ENCODE measurements at places on chromosomes 4 and X. TPM values are rescaled to one million over a fixed set of nuclear protein-coding genes. Genes with fewer than 3 reads are reported as not detected.

DNA sequence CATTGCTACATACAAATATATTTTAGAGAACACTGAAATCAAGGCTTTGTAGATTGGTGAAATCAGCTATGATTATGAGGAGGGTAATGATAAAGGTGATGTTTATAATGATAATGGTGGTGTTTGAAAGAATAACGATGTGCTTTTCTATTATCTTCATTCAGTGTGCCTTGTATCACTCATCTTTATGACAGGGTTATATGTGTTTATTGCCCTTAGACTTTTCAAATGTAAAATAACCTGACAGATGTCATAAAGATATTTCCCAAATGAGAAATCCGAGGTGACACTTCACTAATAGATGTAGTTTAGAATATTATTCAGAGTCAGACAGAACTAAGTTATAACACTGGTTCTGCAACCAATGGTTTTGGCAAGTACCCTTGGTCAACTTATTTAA lies 323.0 kb upstream of the SPANXN4 start:
- DNase-seq = no peak

GRCh38 chrX:50827996-50828395 lies 14.0 kb upstream of the SHROOM4 start:
- DNase-seq = no peak

DNA sequence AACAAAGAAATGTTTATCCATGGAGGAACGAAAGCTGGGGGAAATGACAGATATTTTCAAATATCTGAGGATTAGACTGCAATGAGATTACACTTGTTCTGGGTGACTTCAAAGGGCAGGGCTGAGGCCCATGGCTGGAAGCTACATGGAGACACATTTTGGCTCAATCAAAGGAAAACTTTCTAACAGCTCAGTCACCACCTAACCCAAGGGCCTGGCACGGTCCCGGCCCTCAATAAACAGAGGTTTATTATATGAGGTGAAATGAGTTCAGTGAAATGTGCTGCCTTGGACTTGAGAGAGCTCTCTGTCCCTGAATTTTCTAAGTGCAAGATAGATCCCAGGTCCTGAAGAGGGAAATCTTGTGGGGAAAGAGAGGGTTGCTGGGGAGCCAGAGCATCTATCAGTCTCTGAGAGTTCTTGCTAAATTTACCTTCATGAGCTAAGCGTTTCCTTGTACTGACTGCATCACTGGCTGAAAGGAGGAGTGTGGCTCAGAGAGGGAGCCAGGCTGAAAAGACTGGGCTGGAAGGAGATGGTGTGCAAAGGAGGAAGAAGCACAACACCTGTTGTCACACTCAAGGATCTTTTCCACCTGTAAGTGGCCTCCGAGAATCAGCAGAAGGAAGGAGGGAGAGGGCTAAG lies 2.0 kb upstream of the RIPPLY1 start:
- no peak for DNase-seq

GRCh38 chrX:130560544-130560943 lies 158.8 kb downstream of the RBMX2 start:
- no peak for DNase-seq

DNA sequence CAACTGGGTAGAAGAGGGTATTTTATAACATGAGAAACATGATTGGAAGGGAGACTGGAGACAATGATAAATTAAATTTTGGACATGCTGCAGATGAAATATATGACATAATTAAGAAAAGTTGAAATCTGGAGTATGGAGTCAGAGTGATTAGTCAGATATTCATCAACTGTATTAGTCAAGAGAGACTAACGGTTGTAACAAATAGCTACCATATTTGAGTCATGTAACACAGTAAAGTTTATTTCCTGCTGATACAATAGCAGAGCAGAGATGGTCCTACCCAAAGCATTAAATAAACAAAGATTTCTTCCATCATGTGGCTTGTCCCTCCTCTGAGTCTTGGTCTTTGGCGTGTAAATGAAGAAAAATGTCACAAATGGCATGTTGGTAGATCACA lies 321.3 kb downstream of the GALNTL6 start:
- DNase-seq = no peak

DNA sequence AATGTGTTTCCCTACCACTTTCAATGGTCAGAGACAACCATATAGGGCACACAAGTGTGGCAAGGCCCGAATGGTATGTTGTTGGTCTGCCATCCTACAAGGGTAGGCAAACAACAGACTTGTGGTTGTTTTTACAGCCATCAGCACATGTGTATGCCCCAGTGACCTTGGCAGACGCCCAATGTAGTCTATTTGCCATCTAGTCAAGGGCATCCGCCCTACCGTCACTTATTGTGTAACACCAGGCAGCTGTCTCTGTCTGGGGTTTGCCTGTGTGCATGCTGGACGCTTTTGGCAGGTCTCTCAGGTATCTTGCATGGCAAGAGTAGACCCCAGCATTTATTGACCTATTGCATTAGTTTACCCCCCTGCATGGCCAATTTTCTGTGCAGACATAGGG lies 1145.5 kb upstream of the POU3F4 start:
- peak; percentile 84 for DNase-seq

DNA sequence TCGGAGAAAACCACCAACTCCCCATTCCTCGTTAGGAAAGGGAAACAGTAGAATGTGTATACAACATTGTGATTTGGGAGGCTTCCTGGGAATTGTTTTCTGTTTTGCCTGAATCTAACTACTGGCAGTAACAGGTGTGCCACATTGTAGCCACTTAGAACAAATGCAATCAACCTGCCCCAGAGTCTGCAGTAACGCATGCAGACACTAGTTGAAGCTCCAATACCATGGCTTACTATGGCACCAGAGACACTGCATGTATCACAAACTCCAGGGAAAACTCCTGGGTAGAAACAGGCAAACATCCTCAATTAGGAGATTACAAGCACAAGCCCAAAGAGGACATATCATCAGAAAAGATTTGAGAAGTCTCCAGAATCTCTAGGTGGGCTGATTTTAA lies 154.2 kb upstream of the NEIL3 start:
- no peak for DNase-seq

DNA sequence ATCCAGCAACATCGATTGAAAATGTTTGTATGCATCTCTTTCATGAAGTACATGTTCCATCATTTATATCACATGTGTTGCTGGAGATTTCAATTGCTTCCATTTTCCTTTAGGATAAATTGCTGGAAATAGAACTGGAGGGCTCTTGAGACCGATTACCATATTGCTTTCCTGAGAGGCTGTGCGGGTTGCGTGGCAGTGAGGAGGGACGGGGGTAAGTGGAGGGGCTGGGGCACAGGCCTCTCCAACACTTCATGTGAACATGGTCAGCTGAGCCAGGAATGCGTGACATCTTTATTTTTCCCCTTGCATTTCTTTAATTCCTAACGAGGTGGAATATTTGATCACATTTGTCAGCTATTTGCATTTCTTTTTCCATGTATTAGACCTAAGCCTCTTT lies 144.6 kb downstream of the TBL1X start:
- DNase-seq = no peak

GRCh38 chr4:80268936-80269335 lies 2.5 kb downstream of the FGF5 start:
- no peak for DNase-seq

- no peak for DNase-seq
Observed at GRCh38 chr4:107261241-107261874, 225.2 kb upstream of the DKK2 start.

GRCh38 chr4:2934077-2934812 lies 29.0 kb downstream of the NOP14 start:
- peak; percentile 62 for DNase-seq

DNA sequence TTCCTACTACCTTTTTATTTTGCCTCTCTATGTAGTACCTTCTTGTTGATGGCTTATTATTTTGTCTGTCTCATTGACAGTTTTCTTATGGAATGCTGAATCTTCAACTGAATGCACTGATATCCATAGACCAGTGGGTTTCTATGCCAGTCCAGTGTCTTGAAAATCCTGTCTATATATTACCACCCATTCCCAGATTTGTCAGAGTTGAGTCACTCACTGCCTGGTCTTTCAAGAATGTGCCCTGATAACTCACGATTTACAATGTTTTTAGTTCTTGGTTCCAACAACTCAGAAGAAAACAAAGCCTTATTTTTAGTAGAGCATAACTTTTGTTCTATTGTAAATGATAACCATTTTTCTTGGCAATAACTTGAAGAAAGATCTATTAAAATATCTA lies 606.0 kb upstream of the PITX2 start:
- DNase-seq = no peak

GRCh38 chrX:2374086-2374485 lies 126.7 kb downstream of the DHRSX start:
- DNase-seq = no peak

DNA sequence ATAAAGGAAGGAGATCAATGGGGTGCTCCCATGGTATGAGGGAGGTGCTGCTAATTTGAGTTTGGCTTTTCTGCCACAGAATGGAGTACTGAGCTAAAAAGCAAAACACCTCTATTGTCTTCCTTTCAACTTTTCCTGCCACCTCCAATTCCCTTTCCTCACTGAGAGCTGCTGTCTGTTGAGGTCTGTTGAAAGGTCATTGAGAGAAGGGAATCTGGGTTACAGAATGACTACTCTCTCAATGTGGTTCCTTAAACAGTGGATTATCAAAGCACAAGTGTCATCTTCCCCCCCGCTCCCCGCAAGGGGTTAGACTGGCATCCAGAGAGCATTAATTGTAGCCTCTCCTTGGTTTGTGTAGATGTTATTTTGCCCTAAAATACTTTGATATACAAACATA lies 10.7 kb downstream of the USP9X start:
- DNase-seq = no peak

Gene AFF2
- 0.13 TPM for total RNA-seq

Gene SHROOM2
- 4.7 TPM for total RNA-seq

Gene GRIA2
- not detected for total RNA-seq

Gene PRDM8
- 0.28 TPM for total RNA-seq

Gene PTCHD1
- 0.03 TPM for total RNA-seq

Gene DCAF8L2
- total RNA-seq = not detected

Gene HERC5
- 1.4 TPM for total RNA-seq

Gene ASMT
- total RNA-seq = not detected

Gene FABP2
- total RNA-seq = not detected

All from left lobe of liver (tissue), 2 donors.